Activated CD8-positive, alpha-beta T cell treated with anti-CD3 and anti-CD28 coated beads for 36 hours (primary cell): ENCODE measurements at places on chromosomes 12 and 14. TPM values are rescaled to one million over a fixed set of nuclear protein-coding genes. Genes with fewer than 3 reads are reported as not detected.
A peak's percentile ranks its signal among the peaks of the same experiment; 100 is the strongest.

GRCh38 chr14:59776468-59776867 is 94.1 kb downstream of the RTN1 start:
- no peaks in the 10 kb centered on the region for H3K36me3 ChIP-seq
- no peak for DNase-seq
- peaks cover 8% of the 10 kb centered on the region for H3K27me3 ChIP-seq
- no peak overlapping the region for H3K27ac ChIP-seq

DNA sequence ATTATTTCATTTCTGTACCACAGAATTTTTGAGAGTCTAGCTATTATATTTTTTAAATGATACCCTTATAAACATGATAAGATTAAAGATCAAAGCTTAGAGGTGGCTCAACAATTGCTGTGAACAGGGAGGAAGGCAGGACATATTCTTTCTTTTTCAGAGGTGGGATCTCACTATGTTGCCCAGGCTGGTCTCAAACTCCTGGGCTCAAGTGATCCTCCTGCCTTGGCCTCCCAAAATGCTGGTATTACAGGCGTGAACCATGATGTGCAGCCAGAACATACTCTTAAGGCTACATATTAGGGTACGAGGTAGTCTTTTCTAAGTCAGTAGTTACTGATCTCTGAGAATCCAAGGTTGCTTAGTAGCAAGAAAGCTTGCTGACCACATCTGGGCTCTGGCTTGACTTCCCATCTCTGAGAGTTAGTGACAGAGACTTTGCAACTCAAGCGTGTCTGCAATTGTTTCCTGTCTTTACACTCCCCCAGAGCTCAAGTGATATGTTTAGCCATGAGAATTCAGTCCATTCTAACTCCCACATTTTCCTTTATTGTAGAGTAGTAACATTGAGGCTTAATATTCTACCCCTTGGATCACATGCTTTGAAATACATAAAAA is 8.6 kb downstream of the RAB5B start:
- DNase-seq: no peak
- H3K4me3 ChIP-seq: no peak overlapping the region
- H3K27ac ChIP-seq: peak overlapping the region; percentile 30
- peaks cover 10% of the 10 kb centered on the region for H3K4me1 ChIP-seq
- no peaks in the 10 kb centered on the region for H3K27me3 ChIP-seq

- H3K4me1 ChIP-seq: no peaks in the 10 kb centered on the region
- H3K27me3 ChIP-seq: no peaks in the 10 kb centered on the region
- no peak overlapping the region for H3K27ac ChIP-seq
- no peak overlapping the region for H3K4me3 ChIP-seq
Observed at GRCh38 chr12:119699199-119699760, 31.3 kb downstream of the PRKAB1 start.

GRCh38 chr12:46150735-46151134 is 118.1 kb downstream of the SLC38A1 start:
- H3K27me3 ChIP-seq: peaks cover 3% of the 10 kb centered on the region
- no peak overlapping the region for H3K27ac ChIP-seq
- no peaks in the 10 kb centered on the region for H3K36me3 ChIP-seq
- DNase-seq: no peak
- H3K4me1 ChIP-seq: peaks cover 2% of the 10 kb centered on the region

DNA sequence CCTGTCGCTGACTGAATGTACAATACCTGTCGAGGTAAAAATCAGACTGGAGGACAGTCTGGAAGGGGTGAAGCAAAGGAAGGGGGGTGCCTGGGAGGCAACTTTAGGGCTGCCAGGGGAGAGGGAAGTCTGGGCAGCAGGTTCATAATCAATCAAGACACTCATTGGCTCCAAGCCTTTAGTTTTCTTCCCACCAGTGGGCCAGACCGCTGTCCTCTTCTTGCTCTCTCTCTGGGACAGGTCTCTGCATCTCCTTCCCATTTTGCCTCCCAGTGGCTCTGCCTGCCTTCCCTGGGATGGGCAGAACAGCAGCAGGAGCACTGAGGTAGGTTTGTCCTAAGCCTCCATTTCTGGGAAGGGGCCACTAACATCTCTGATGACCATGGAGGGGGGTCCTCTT is 206.5 kb downstream of the TTC8 start:
- H3K27ac ChIP-seq: no peak overlapping the region
- no peaks in the 10 kb centered on the region for H3K36me3 ChIP-seq
- no peak for DNase-seq

Gene KLRB1
- 4.7 TPM for total RNA-seq

- H3K36me3 ChIP-seq: peaks cover 40% of the 10 kb centered on the region
- no peak for DNase-seq
- H3K27me3 ChIP-seq: no peaks in the 10 kb centered on the region
- H3K27ac ChIP-seq: no peak overlapping the region
- H3K4me1 ChIP-seq: peaks cover 11% of the 10 kb centered on the region
- H3K4me3 ChIP-seq: no peak overlapping the region
Observed at GRCh38 chr14:102873546-102874061, 48.9 kb upstream of the AMN start.

DNA sequence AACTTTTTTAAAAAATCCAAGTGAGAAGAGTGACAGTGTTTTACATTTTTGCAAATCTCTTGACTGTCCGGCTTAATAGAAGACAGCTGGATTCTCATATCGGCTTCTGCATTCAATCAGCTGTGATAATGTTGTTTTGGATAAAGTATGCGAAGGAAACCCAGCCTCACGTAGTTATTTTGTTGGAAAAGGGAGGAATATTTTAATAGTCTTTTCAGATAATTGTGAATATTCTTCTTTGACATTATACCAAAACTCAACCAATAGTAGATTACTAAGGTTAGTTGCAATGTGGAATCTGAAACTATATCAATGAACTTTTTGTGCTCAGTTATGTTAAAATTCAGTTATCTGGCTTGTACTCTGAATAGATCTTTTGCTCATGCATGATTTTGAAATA is 276.5 kb downstream of the ZFP36L1 start:
- peaks cover 41% of the 10 kb centered on the region for H3K4me1 ChIP-seq
- DNase-seq: no peak
- no peaks in the 10 kb centered on the region for H3K36me3 ChIP-seq
- no peak overlapping the region for H3K4me3 ChIP-seq
- no peaks in the 10 kb centered on the region for H3K27me3 ChIP-seq

DNA sequence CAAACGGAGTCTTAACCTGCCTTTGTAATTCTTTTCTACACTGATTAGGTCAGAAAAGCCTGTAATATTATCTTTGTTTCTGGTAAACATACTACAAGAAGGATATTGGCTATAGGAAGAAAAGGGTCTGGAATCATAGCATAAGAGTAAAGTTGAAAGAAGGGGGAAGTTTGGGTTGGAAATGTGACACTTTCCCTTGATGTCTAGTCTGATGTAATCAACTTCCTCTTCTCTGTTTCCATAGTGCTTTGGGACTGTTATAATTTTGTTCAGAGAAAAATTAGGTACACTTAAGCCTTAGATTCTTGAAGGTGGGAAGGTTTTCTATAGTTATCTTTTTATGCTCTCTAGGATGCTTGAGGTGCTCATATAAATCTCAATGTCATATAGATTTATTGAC is 322.2 kb downstream of the AEBP2 start:
- no peaks in the 10 kb centered on the region for H3K27me3 ChIP-seq
- no peak overlapping the region for H3K27ac ChIP-seq
- DNase-seq: no peak
- no peak overlapping the region for H3K4me3 ChIP-seq

DNA sequence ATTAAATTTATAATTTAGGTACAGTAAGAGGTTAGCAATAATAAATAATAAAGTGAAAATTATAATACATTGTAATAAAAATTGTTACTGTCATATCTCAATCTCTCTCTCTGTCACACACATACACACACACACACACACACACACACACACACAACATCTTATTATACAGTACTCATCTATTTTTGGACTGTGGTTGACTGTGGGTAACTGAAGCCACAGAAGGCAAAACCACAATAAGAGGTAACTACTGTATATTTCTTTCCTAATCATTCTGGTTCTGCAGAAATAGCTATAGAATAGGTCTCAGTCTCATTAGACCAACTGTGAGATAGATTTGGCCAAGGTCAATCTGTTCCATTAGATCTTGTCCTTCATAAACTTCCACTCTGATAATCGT is 33.1 kb upstream of the PTPRO start:
- no peak for DNase-seq
- no peak overlapping the region for H3K4me3 ChIP-seq
- peaks cover 2% of the 10 kb centered on the region for H3K4me1 ChIP-seq
- no peaks in the 10 kb centered on the region for H3K36me3 ChIP-seq

- DNase-seq: no peak
- H3K4me3 ChIP-seq: no peak overlapping the region
- H3K4me1 ChIP-seq: no peaks in the 10 kb centered on the region
- H3K27me3 ChIP-seq: no peaks in the 10 kb centered on the region
Observed at GRCh38 chr12:88854260-88854659, 274.0 kb upstream of the KITLG start.

Gene IL31
- not detected for total RNA-seq

Gene FGF23
- not detected for total RNA-seq

DNA sequence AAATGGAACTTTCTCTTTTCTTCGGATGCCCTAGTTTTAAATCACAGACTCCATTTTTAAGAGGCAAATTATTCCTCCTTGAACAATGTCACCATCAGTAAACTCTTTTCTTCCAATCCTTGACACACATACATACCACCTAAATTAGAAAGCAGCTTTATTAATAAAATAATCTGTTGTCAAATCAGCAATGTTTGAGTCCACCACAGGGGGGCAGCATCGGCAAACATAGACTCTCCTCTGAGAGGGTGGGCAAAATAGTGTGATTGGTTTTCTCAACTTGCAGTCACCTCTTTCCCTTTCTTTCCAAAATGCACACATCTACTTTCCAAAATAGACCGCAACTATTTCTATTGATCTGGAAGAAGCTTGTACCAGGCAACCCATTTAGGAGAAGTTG is 438.4 kb upstream of the OR4E1 start:
- H3K4me3 ChIP-seq: peak overlapping the region; percentile 72
- DNase-seq: peak; percentile 68
- H3K27ac ChIP-seq: peak overlapping the region; percentile 86
- H3K36me3 ChIP-seq: no peaks in the 10 kb centered on the region
- peaks cover 28% of the 10 kb centered on the region for H3K4me1 ChIP-seq

Gene KRT83
- total RNA-seq: not detected

GRCh38 chr14:84492685-84493084 is 1037.3 kb upstream of the FLRT2 start:
- H3K4me1 ChIP-seq: no peaks in the 10 kb centered on the region
- no peaks in the 10 kb centered on the region for H3K27me3 ChIP-seq
- no peak overlapping the region for H3K27ac ChIP-seq
- H3K36me3 ChIP-seq: no peaks in the 10 kb centered on the region
- H3K4me3 ChIP-seq: no peak overlapping the region

GRCh38 chr14:28412077-28412476 is 354.5 kb upstream of the FOXG1 start:
- DNase-seq: no peak
- no peaks in the 10 kb centered on the region for H3K27me3 ChIP-seq
- no peaks in the 10 kb centered on the region for H3K36me3 ChIP-seq
- H3K27ac ChIP-seq: no peak overlapping the region

Gene MYF5
- total RNA-seq: not detected

GRCh38 chr14:64761441-64762043 is 57.3 kb downstream of the PLEKHG3 start:
- no peak overlapping the region for H3K27ac ChIP-seq
- no peak overlapping the region for H3K4me3 ChIP-seq
- H3K27me3 ChIP-seq: peaks cover 7% of the 10 kb centered on the region
- no peaks in the 10 kb centered on the region for H3K36me3 ChIP-seq
- no peak for DNase-seq

Gene APOF
- total RNA-seq: not detected

GRCh38 chr14:104693482-104694431 is 4.3 kb downstream of the INF2 start:
- peaks cover 37% of the 10 kb centered on the region for H3K4me1 ChIP-seq
- peak overlapping the region; percentile 86 for H3K27ac ChIP-seq
- DNase-seq: no peak
- no peaks in the 10 kb centered on the region for H3K27me3 ChIP-seq

Gene NR2C1
- 32.4 TPM for total RNA-seq

DNA sequence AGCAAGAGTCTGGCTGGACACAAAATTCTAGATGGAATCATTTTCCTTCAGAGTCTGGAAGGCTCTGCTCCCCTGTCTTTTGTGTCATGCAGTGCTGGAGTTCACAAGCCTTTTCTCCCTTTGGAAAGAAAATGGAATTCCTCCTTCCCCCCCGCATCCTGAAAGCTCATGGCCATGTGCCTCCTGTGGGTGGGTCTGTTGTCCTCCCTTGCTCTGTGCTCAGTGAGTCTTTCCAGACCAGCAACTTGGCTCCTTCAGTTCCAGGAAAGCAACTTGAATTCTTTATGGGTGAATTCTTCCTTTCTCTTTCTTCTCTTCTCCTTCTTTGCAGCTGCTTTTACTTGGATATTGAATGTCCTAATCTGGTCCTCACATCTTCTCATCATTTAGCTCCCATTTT is 70.2 kb downstream of the TUNAR start:
- peaks cover 17% of the 10 kb centered on the region for H3K27me3 ChIP-seq
- DNase-seq: no peak
- H3K27ac ChIP-seq: no peak overlapping the region
- no peaks in the 10 kb centered on the region for H3K36me3 ChIP-seq

DNA sequence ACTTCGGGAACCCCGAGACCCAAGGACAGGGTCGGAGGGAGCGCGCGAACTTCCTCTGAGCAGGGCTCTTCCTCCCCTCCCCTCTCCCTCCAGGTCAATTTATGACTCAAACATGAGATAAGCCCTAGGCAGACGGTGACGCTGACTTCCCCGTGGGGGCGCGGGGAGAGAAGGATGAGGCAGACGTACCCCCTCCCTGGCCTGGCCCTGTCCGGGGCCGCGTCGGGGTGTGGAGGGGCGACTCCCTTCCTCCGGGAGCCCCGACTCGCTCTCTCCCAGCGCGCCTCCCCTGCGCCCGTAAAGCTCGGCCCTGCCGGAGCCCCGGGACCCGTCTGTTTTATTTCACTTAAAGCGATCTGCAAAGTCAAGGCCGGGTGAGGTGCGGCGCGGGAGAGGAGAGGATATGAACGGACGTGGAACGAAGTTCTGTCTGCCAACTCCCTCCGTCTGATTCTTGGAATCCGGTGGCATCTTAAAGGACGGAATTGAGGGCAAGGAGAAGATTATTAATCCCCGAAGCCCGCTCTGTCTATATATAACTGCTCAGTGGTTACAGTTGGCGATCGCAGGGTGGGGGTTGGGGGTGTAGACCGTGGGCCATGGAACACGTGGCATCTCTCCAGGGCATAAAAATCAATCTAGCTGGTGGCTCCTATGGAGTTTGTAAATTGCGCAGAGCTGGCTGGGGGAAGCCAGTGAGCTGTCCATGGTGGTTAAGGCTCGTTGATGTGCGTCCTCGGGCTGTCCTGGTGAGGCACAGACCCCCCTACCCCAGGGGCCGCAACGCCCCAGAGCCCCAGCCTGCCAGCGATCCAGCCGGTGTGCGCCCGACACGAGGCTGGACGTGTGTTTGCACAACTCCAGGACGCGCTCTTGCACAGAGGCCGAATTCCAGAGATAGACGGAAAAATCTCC is 2.9 kb upstream of the PTHLH start:
- peak; percentile 24 for DNase-seq
- H3K27me3 ChIP-seq: peaks cover 71% of the 10 kb centered on the region
- peak overlapping the region; percentile 33 for H3K4me3 ChIP-seq
- peaks cover 17% of the 10 kb centered on the region for H3K4me1 ChIP-seq
- H3K36me3 ChIP-seq: no peaks in the 10 kb centered on the region

- peak overlapping the region; percentile 95 for H3K27ac ChIP-seq
- DNase-seq: peak; percentile 54
- H3K4me1 ChIP-seq: peaks cover 16% of the 10 kb centered on the region
- no peaks in the 10 kb centered on the region for H3K36me3 ChIP-seq
- no peaks in the 10 kb centered on the region for H3K27me3 ChIP-seq
Observed at GRCh38 chr12:116818341-116818856, 62.8 kb downstream of the HRK start.

Gene ANO6
- total RNA-seq: 13.6 TPM

GRCh38 chr14:79011091-79011919 is 841.1 kb downstream of the NRXN3 start:
- no peak overlapping the region for H3K27ac ChIP-seq
- no peaks in the 10 kb centered on the region for H3K27me3 ChIP-seq
- H3K4me1 ChIP-seq: no peaks in the 10 kb centered on the region
- DNase-seq: peak; percentile 1
